NK-92 treated with Interleukin-12 subunit alpha and Interleukin-12 subunit beta, amount 100 ng/mL, for 24 hours (cell line): ENCODE measurements at places on chromosomes 5 and 9.

DNA sequence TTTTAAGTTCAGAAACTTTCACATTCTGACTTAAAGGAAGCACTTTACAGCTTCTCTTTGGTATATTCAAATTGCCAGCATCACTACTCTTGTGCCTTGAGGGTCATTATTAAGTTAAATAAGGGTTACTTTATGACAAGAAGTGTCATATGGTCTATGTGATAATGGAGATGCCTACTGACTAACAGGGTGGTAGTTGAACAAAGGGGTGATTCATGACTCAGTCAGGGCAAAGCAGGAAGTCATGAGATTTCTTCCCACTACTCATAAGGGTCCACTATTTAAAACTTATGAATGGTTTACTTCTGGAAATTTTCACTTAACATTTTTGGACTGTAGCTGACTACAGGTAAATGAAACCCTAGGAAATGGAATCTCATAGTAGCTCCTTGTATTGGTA is 938.3 kb upstream of the PTPRD start:
- DNase-seq: no peak

GRCh38 chr5:124746916-124747790 is 714 bp upstream of the ZNF608 start:
- no peak for DNase-seq

DNA sequence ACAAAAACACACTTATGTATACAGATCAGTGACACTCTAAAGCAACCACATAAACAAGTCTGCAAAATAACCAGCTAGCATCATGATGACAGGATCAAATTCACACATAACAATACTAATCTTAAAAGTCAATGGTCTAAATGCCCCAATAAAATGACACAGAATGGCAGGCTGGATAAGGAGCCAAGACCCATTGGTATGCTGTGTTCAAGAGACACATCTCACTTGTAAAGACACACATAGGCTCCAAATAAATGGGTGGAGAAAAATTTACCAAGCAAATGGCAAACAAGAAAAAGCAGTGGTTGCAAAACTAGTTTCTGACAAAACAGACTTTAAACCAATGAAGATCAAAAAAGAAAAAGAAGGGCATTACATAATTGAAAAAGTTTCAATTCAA is 26.0 kb downstream of the GAPT start:
- DNase-seq: no peak

DNA sequence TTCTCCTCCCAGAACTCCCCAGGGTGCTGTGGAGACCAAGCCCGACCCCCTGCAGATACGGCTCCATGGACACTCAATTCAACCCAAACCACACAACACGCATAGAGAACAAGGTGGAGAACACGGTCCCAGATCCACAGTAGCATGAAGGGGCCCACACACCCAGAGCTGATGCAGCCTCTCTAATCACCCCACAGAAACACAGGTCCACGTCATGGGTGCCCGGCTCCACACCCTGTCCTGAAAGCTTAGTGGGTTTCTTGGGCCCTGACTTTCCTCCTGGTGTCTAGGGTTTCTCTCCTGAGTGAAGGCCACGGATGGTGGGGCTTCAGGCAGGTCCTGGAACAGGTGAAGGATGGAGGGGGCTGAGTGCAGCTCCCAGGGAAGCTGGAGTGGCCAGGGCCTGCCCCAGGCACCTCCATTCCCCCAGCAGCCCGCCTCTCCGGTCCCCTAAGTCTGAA is 1.5 kb upstream of the SLC23A1 start:
- DNase-seq: no peak

- no peak for DNase-seq
These were observed 1.5 kb upstream of the DEPDC1B start for GRCh38 chr5:60701321-60701968.

DNA sequence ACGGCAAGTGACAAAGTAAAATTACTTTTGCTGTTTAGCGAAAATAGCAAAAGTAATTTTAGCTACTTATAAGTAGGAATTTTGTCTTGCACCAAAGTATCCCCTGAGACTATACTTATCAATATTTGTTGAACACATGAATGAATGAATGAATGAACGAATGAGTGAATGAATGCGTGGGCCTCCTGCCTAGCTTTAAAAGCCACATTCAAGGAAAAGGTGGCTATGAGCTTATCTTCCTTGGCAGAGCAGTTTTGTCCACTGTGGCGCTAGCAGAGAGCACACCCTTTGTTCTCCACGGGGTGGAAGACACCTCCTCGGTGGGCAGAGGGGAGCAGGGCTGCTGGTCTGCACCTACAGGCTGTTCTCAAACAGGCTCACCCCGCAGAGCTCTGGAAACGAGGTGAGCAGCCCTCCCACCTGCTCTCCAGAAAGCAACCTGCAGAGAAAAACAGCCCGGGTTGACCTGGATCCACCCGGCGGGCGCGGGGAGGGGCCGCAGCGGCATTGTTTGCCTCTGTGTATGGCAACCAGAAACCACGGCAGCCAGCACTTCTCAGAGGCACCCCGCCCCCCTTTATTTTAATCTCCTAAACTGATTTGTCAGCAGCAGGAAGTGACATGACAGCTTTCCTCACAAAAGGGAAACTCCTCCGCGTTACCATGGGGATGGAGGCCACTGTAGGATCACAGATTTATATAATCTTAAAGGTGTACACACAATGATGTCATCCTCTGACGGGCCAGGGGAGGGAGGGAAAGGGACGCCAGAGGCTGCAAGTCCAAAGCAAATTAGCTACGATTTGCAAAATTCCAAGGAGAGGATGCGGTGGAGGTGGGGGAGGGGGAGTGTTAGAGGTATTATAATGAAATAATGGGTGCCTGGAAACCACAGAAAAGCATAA is 5.9 kb downstream of the DUSP1 start:
- peak; percentile 87 for DNase-seq
